NCI-H69 (cell line): ENCODE measurements at places on chromosomes 16 and 17.

GRCh38 chr17:3771140-3771539 is 29.8 kb downstream of the ITGAE start:
- no peak for DNase-seq

- no peak for DNase-seq
Observed at GRCh38 chr17:14513835-14514234, 213.0 kb downstream of the HS3ST3B1 start.

- DNase-seq: peak; percentile 2
Observed at GRCh38 chr16:72910381-72910780, 137.5 kb downstream of the ZFHX3 start.

DNA sequence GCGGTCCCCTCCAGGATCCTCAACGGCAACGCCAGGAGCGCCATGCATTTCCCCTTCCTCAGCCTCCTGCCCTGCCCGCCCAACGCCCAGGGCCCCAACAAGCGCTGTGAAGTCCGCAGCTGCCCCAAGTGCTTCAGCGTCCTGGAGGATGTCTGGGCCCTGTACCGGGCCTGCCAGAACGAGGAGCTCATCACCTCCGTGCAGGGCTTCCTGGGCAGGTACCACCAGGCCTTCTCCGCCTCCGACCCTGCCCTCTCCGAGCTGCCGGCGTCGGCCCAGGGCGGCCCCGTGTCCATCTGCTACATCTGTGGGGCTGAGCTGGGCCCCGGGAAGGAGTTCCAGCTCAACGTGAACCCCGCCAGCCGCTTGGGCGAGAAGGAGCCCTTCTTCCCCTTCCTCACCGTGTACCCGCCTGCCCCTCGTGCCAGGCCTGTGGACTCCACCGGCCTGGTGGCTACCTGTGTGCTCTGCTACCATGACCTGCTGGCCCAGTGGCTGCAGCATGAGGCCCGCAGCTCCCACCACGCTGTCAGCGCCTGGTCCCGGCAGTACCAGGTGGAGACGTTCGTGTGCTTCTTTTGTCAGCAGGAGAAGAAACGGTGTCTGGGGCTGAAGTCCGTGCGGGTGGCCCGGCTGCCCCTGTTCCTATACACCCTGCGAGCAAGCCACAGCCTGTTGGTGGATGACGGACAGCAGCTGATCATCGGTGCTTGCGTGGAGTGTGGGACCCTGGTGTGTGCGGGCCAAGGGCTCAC is 58.9 kb upstream of the CIBAR2 start:
- DNase-seq: no peak

DNA sequence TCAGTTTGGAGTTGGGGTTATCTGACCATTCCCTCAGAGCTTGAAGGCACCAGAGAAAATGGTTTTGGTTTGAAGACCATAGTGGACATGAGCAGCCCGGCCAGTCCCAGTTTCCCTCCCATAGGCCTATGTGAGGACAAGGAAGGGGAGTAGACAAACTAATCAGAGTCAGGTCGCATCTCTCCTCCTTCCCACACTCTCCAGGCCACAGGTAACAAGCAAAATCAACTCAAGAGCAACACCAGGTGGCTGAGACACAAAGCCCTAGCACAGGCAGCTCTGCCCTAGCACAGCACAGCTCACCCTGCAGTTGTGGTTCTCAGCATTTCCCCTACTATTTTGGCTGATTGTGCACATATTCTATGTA is 7.2 kb downstream of the SUPT4H1 start:
- DNase-seq: no peak

DNA sequence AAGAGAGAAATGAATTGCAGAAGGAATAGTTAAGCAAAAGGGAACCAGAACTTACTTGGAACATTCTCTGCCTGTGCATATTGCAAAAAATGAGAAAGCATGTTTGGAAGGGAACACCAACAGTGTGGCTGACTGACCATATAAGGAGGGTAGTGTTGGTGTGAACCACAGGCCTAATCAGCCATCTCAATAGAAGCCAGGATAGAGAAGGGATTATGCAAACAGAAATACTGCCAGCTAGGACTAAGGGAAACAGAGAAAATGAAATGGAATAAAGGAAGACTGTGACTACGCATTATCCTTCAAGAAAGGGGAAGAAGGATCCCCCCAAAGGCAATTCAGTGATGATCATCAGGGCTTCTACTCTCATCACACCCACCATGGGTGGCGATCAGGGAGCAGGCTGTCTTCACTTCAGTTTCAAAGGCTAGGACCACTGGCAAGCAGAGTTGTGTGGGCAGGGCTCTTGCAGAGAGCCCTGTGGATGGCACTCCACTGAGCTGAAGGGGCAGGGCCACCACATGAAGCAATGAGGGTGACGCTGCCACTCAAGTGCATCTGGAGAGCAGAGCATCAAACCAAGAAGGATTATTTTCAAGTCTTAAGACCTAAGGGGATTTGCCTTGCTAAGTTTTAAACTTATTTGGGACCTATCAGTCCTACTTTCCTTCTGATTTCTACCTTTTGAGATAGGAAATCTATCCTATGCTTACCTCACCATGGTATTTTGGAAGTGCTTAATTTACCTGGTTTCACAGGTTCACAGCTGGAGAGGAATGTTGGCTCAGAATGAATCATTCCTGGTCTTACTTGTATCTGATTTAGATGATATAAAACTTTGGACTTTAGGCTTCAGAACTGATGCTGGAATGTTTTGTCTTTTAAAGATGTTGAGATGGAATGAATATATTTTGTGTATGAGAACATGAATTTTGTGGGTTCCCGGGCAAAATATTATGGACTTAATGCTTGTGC is 140.5 kb downstream of the SSH2 start:
- DNase-seq: no peak
